ENCODE measurements at places on chromosomes 4 and X. TPM values are rescaled to one million over a fixed set of nuclear protein-coding genes. Genes with fewer than 3 reads are reported as not detected.

Gene RNF150
- total RNA-seq = 0.26 TPM

Gene AP1AR
- 19.9 TPM for total RNA-seq

Gene TKTL2
- not detected for total RNA-seq

Gene GPR50
- not detected for total RNA-seq

Gene GATA1
- not detected for total RNA-seq

Gene ARMCX4
- total RNA-seq = 5.8 TPM

Gene F11
- total RNA-seq = not detected

Gene TBC1D14
- total RNA-seq = 37.0 TPM

Gene S100G
- total RNA-seq = not detected

Gene CLCN4
- 5.4 TPM for total RNA-seq

Gene ZFX
- 28.4 TPM for total RNA-seq

Gene XAGE2
- total RNA-seq = not detected

Gene SMAD1
- 22.1 TPM for total RNA-seq

Gene SSX2
- not detected for total RNA-seq

Gene MAP7D3
- 10.0 TPM for total RNA-seq

Gene ENPP6
- total RNA-seq = 0.17 TPM

Gene USP26
- not detected for total RNA-seq

Gene ZDHHC15
- under 0.01 TPM for total RNA-seq

Gene SOWAHB
- total RNA-seq = not detected

Gene CXCL9
- total RNA-seq = not detected

Gene RGN
- total RNA-seq = 2.4 TPM

Gene AMTN
- total RNA-seq = not detected

Gene ODAPH
- total RNA-seq = not detected

Gene VCX
- total RNA-seq = not detected

Gene MSX1
- total RNA-seq = 7.3 TPM

Gene NPY5R
- total RNA-seq = not detected

Gene TBX22
- total RNA-seq = not detected

Gene FATE1
- total RNA-seq = not detected

Gene ADH1C
- total RNA-seq = 6.1 TPM

Gene EVC2
- total RNA-seq = 15.9 TPM

Gene RTL5
- 5.1 TPM for total RNA-seq
